NCI-H774 (cell line): ENCODE measurements at places on chromosomes 1 and 21.

DNA sequence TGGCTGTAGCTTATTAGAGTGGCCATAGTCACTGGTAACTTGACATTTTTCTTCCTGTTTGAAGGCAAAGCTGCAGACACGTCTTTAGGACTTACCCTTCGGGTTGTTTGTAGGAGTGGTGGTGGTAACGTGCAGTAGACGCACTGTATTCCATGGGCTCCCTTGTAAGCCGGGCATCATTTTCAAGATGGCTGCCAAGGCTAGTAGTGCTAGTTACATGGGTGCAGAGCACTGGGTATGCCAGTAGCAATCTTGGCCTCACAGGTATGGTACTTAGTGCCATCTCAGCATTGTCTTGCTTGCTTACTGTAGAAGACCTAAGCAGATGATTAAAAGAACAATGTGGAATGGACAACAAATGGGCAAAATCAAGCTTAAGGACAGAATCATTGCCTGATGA lies 1.9 kb downstream of the YBX1 start:
- DNase-seq, result no peak

DNA sequence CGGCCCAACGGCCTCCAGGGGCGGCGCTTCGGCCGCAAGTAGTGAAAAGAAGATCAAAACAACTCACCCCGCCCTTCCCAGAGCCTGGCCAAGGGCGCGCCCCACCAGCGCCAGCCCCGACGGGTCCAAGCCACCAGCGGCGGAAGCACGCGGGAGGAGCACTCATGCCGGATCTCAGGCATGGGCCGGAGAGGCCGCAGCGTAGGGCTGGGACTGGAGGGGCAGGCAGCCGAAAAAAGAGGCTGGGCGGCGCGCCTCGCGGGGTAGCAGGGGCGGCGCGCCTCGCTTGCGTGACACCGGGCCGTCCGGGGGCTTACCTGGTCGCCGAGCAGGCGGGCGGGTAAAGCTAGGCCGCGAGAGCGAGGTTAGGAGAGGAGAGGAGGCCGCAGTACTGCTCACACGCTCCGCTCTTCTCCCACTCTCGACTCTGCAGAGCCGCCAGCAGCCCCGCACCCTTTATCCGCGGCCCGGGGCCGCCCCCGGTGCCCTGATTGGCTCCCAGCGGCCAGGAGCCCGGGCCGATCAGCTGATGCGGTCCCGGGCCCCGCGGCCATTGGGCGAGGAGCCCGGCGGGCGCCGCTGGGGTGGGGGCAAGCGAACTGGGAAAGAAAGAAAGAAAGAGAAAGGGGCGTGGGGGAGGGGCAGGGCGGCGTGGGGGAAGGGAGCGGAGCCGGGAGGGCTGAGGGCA lies at the start of gene GLUL:
Gene GLUL, minus strand, starts transcription at position 429 of the 688 bp plus-strand sequence. CDS start 3,053 bp downstream, outside the sequence.
- peak; percentile 95 for DNase-seq

DNA sequence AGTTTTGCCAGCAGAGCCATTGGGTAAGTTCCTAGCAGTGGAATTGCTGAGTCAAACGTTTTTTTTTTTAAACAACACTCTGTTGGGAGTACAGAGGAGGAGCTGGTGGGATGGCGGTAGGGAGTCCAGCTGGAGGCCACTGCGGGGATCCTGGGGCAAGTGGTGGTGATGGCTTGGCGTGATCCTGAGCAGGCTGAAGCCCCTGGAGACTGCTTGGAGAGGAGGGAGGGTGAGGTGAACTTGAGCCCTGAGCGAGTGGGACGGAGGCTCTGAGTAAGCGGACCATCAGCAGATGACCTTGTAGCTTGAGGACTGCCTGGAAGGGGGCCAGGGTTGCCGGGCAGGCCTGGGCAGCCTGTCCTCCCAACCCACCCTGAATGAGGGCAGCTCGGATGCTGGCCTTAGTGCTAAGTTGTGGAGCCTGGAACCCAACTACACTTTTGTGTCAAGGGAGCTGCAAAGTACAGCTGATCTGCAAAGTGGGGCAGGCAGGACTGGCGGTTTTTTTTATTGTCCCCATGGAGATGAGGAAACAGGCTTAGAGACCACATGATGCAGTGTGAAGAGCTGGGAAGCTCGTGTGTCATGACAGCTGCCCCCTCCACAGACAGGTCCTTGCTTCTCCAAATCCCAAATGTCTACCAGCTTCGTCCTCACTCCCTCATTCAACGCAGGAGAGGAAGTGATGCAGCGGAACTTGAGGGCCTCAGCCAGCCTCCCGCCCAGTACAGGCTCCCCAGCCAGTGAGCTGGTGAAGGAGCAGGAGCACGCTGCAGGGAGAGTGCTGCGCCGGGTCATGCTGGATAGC lies 20.2 kb downstream of the MRPL37 start:
- no peak for DNase-seq

GRCh38 chr1:26016953-26017545 lies 4.5 kb upstream of the EXTL1 start:
- no peak for DNase-seq

DNA sequence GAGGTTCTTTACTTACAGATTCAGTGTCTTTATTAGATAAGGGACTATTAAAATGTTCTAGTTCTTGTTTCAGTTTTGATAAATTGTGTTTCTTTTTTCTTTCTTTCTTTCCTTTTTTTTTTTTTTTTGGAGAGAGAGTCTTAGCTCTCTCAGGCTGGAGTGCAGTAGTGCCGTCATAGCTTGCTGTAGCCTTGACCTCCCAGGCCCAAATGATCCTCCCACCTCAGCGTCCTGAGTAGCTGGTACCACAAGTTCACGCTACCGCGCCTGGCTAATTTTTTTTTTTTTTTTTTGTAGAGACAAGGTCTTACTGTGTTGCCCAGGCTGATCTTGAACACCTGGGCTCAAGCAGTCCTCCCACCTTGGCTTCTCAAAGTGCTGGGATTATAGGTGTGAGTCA lies 76.6 kb downstream of the TMEM200B start:
- DNase-seq, result no peak

DNA sequence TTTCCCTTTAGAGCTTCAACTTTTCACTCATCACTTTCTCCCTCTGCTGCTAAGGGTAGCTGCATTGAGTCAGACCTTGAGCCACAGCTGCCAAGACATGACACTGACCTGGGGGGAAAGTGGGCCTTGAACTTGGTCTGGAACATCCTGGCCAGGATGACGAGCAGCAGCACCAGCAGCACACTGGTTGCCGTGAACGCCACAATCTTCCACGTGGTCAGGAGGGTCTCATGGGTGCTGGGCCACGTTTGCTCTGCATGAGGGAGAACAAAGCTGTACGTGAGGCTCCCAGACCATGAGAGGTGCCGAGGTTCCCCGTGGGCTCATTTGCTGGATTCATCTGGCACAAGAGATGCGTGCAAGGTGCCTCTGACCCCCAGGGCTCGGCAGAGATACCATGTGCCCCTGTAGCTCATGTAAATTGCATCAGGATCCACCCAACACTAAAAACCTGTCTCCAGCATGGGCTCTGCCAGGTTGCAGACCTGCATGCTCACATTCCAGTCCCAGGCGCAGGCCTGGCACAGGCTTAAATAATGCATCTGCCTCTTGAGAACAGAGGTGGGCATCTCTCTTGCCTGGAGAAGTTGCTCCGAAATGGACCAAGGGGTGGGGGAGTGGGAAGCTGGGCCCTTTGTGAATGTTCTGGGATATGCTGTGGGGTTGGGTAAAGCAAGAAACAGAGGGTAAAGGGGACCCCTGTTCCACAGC lies 84.6 kb upstream of the TLR5 start:
- DNase-seq, result no peak

DNA sequence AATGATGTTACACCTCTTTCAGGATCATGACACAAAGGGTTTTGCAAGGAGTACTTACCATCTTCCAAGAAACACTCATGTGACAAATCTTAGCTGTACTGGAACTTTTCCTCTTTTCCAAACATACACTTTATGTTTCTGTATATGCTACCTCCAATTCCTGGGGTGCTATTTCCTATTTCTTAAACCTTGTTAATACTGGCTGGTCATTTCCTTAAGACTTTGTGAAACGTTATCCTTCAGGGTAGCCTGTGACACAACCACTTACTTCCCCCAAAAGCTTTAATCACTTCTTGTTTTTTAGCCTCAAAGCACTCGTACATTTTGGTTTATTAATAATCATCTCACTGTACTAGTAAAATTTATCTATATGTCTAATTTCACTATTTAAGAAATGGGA lies 39.4 kb downstream of the OR10Z1 start:
- DNase-seq, result no peak

DNA sequence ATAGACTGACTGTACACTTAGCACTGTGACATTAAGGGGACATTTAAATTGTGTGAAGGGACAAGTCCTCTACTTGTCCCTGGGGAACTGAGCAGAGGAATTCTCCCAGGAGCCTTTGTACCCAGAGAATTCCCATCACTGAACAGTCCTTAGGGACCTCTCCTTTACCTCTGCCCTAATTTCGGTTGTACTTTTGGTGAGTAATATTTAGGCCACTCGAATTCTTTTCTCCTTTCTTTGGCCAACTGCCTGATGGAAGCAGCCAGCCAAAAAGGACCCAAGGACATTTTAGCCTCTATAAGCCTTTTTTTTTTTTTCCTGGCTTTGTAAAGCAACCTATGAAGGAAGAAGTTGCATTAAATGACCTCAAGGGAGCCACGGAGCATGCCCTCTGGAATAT lies 71.5 kb downstream of the NR5A2 start:
- no peak for DNase-seq

- DNase-seq, result no peak
Measured at GRCh38 chr1:209774592-209774991, 9.8 kb downstream of the C1orf74 start.

- no peak for DNase-seq
Measured at GRCh38 chr1:214418391-214418790, 133.0 kb downstream of the PTPN14 start.

- no peak for DNase-seq
Measured at GRCh38 chr1:221458447-221459156, 283.3 kb downstream of the DUSP10 start.

GRCh38 chr1:44485934-44486460 lies 80.9 kb downstream of the RNF220 start:
- DNase-seq, result no peak

DNA sequence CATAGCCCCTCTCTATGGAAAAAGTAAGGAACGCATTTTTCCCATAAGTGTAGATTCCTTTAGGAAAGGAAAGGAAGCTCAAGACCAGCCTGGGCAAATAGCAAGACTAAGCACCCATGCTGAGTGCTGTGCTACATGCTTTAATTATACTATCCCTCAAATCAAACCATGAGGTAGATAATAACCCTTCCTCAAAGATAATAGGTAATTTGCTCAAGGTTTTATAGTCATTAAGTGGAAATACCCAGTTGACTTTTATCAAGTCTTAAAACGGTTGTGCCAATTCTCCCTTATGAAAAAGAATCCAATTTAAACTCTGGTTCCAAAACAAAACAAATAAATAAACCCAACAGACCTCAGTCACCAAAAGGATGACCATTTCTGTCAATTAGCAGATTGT lies 3.4 kb downstream of the KIAA0319L start:
- no peak for DNase-seq

DNA sequence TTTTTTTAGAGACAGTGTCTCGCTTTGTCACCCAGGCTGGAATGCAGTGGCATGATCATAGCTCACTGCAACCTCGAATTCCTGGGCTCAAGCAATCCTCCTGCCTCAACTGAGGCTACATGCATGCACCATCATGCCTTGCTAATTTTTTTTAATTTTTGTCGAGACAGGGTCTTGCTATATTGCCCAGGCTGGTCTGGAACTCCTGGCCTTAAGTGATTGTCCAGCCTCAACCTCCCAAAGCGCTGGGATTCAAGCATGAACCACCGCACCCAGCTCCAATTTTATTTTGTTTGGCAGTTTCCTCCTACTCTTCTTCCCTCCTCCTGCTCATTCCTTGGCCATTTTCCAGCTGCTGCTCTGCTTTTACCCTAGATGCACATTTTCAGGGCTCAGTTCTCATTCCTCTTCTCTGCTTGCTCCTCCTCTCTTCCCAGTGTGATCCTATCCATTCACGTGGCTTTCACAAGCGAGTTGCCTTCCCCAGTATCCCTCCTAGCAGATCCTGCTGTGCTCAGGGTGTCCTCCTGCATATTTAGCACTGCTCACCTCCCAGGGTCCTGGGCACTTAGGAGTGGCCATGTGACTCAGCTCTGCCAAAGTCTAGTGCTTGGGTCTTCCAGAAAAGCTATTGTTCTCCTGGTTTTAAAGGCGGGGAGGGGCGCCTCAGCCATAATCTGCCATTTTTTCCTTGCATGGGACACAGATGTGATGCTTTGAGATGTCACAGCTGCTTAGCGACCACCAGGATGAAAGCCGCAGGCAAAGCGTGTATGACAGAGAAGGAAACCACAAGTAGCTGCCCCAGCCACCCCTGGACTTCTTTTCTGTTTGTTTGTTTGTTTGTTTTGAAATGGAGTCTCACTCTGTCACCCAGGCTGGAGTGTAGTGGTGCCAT lies 33.7 kb downstream of the PSEN2 start:
- no peak for DNase-seq

DNA sequence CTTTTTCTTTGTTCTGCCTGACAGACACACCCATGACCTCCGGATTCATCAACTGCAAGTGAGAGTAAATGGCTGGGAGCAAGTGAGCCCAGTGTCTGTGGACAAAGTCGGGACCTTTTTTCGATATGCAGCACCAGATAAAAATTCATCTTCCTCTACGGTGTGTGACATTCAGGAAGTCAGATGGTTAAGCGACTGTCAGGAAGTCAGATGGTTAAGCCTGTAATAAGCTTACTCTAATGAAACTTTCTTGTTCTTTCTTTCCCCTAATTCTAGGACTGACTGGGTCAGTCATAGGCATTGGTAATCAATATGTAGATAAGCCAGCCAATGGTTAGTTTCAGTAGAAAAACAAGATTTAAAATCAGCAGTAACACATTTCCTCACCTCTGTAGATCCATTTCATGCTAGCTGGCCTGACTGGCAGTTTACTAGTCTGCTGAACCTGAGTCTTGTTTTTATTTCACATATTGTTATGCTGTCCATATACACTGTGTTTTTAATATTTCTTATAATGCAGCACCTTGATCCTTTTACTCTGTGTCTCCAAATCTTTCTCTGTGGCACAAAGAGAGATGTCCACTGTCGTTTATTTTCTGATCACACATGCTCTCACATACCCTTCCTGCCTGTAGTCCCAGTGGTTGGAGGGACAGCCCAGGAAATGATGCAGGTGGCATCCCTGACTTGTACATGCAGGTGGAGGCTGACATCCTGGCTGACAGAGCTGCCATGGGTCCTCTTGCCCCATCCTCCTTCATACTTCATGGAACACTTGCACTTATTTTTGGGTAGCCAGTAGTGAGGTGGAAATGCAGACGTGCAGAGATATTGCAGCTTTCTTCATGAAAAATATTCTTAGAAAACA lies 115.8 kb downstream of the VPS13D start:
- DNase-seq, result no peak

GRCh38 chr21:37244501-37245095 lies 22.5 kb downstream of the VPS26C start:
- no peak for DNase-seq

GRCh38 chr1:197738927-197739326 lies 36.4 kb downstream of the DENND1B start:
- no peak for DNase-seq
